ENCODE measurements at places on chromosomes 11 and 22. TPM values are rescaled to one million over a fixed set of nuclear protein-coding genes. Genes with fewer than 3 reads are reported as not detected.

DNA sequence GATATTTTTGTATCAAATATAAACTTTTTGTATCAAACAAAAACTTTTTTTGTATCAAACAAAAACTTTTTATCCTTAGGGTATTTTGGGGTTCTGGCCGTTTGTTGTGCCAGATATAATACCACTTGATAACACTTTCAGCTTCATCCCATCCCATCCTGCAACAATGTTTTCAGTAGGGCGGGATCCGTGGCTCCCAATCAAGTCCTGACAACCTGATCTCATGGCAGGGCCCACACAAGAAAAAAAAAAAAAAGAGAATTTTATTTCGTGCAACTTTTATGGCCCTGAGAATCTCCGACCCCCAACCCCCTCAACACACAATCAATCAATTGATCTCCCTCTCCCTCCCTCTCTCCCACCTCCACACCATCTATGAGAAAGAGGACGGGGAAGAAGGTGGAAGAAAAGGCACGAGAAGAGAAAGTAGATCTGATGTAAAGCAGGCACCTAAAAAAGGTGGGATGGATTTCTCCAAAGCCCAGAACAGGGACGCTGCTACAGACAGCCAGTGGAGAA, 4749.6 kb upstream of the OR11H1 start:
- DNase-seq = no peak
- no peaks in the 10 kb centered on the region for H3K36me3 ChIP-seq
- H3K4me3 ChIP-seq = no peak overlapping the region
- no peak overlapping the region for H3K27ac ChIP-seq
- H3K27me3 ChIP-seq = no peaks in the 10 kb centered on the region
- no peaks in the 10 kb centered on the region for H3K4me1 ChIP-seq

The CHRM1 gene
- not detected for total RNA-seq

GRCh38 chr22:39907047-39907446, 6.2 kb downstream of the GRAP2 start:
- no peak overlapping the region for H3K27ac ChIP-seq
- H3K36me3 ChIP-seq = no peaks in the 10 kb centered on the region
- no peaks in the 10 kb centered on the region for H3K27me3 ChIP-seq
- H3K4me1 ChIP-seq = no peaks in the 10 kb centered on the region
- no peak for DNase-seq

GRCh38 chr22:45912910-45913309, 64.1 kb downstream of the WNT7B start:
- H3K36me3 ChIP-seq = no peaks in the 10 kb centered on the region
- no peak overlapping the region for H3K4me3 ChIP-seq
- H3K27ac ChIP-seq = no peak overlapping the region
- H3K27me3 ChIP-seq = no peaks in the 10 kb centered on the region
- H3K4me1 ChIP-seq = peaks cover 31% of the 10 kb centered on the region

DNA sequence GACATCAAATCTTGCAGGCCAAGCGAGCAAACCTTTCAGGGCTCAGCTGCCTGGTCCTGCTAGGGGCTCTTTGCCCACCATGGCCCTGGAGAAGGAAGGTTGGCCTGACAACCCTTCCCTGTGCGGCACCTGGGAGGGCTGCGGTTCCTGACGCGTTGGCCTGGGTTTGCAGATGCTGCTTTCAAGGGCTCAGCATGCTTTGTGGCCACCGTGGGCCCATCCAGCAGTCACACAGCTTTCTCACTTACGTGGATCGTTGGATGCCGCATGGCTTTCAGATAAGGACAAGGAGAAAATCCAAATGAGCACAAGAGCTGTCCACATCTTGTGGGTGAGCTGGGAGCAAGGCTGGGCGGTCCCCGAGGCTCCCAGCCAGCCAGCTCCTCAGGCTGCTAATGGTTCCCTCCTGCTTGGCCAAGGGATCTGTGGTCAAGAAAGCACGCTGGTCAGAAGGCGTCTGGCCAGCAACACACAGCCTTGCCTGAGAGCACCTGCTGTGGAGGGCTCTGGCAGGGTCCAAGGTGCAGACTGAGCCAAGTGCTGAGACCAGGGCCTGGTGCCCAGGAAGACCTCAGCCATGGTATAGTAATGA, 8.2 kb downstream of the C11orf24 start:
- no peak overlapping the region for H3K4me3 ChIP-seq
- H3K27ac ChIP-seq = no peak overlapping the region
- no peaks in the 10 kb centered on the region for H3K4me1 ChIP-seq

- no peak for DNase-seq
- H3K36me3 ChIP-seq = no peaks in the 10 kb centered on the region
- no peak overlapping the region for H3K27ac ChIP-seq
Measured at GRCh38 chr11:78931891-78932290, 357.2 kb upstream of the NARS2 start.

GRCh38 chr11:134521452-134522289, 109.6 kb upstream of the B3GAT1 start:
- H3K27me3 ChIP-seq = no peaks in the 10 kb centered on the region
- H3K27ac ChIP-seq = no peak overlapping the region
- no peak overlapping the region for H3K4me3 ChIP-seq
- no peaks in the 10 kb centered on the region for H3K36me3 ChIP-seq
- no peaks in the 10 kb centered on the region for H3K4me1 ChIP-seq

GRCh38 chr11:96168623-96169022, 174.4 kb downstream of the MAML2 start:
- peak overlapping the region; percentile 75 for H3K27ac ChIP-seq
- H3K27me3 ChIP-seq = no peaks in the 10 kb centered on the region
- H3K36me3 ChIP-seq = no peaks in the 10 kb centered on the region
- H3K4me1 ChIP-seq = peaks cover 24% of the 10 kb centered on the region

The RTN4R gene
- total RNA-seq = 0.66 TPM

DNA sequence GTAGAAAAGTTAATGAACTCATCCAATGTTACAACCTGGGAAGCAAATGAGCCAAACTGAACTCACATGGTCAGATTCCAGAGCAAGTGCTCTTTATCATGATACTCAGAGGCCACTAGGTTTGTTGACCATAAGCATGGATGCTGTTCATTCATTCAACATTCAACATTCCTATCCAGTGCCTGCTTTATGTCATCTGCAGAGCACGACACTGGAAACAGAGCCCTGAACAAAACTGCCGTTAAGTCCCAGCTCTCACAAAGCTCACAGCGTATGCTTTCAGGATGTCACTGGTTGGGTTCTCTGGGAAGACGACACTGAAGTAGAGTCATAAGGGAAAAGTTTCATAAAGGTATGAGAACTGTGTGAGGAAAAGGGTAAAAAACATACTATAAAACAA, 105.8 kb upstream of the TRIM77 start:
- no peaks in the 10 kb centered on the region for H3K27me3 ChIP-seq
- no peaks in the 10 kb centered on the region for H3K4me1 ChIP-seq
- H3K36me3 ChIP-seq = no peaks in the 10 kb centered on the region
- no peak for DNase-seq

GRCh38 chr11:131217313-131218310, 152.8 kb upstream of the NTM start:
- H3K4me3 ChIP-seq = no peak overlapping the region
- no peaks in the 10 kb centered on the region for H3K27me3 ChIP-seq
- no peaks in the 10 kb centered on the region for H3K4me1 ChIP-seq

GRCh38 chr11:40293655-40294348, 1165.7 kb downstream of the LRRC4C start:
- no peaks in the 10 kb centered on the region for H3K36me3 ChIP-seq
- no peak overlapping the region for H3K27ac ChIP-seq
- peaks cover 7% of the 10 kb centered on the region for H3K4me1 ChIP-seq

- DNase-seq = no peak
- H3K4me1 ChIP-seq = peaks cover 33% of the 10 kb centered on the region
- H3K27me3 ChIP-seq = no peaks in the 10 kb centered on the region
Measured at GRCh38 chr11:19714022-19714386, 1.4 kb downstream of the NAV2 start.

DNA sequence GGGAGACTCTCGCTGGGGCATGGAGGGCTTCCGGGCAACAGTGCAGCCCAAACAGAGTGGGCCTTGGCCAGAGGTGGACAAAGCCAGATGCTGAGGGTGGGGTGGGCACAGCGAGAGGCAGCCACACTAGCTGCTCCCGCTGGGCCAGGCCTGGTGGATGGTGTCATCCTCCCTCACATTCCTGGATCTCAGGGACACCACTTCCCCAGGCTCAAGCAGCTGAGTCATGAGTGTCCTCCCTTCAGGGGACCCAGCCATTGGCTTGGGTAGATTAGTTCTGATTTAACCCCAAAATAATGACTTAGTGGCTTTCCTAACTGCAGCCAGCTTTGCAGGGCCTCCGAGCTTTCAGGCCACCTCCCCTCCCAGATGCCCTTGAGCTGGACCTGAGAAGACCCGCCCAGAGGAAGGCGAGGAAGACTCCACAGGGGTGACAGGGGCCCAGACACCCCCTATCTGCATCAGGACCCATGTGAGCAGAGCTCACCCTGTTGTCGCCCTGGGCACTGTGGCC, 25.9 kb upstream of the WNT7B start:
- H3K27me3 ChIP-seq = no peaks in the 10 kb centered on the region
- H3K27ac ChIP-seq = no peak overlapping the region
- no peak for DNase-seq
- no peak overlapping the region for H3K4me3 ChIP-seq
- H3K4me1 ChIP-seq = peaks cover 20% of the 10 kb centered on the region

DNA sequence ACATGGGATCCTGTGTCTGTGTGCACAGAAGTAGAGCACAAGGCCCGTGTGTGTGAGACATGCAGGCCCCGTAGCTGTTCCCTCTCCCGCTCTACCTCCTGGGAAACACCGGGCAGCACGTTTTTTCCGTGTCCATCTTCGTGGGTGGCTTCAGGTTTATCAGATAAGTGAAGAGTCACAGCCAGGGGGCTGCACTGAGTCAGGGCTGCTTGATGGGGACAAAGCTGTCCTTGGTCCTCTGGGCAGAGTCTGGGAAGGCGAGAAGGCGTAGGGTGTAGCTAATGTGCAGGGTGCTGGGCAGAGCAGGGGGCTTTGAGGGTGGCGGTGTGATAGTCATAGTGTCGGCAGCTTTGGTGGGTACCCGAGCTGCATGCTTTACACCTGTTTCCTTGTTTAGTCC, 23.7 kb downstream of the INCENP start:
- DNase-seq = no peak
- H3K27me3 ChIP-seq = no peaks in the 10 kb centered on the region
- H3K4me1 ChIP-seq = no peaks in the 10 kb centered on the region
- no peak overlapping the region for H3K27ac ChIP-seq
- H3K36me3 ChIP-seq = no peaks in the 10 kb centered on the region
- H3K4me3 ChIP-seq = no peak overlapping the region

DNA sequence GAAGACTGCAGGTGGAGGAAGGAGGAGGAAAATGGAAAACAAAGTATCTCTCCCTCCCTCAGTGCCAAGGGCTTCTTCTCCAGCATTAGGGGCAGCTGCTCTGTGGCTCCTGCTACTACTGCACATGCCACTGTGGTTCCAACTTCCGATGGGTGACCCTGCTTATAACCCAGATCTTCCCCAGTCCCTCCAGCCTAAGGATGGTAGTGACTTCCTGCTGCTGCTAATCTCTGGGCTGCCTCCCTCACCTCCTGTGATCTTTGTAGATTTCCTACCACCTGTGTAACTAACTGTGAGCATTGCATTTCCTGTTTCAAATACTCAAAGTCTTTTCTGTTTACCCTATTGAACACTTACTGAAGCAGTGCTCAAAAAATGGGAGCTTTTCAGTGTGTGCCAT, 28.7 kb upstream of the TRPC6 start:
- H3K36me3 ChIP-seq = no peaks in the 10 kb centered on the region
- H3K4me3 ChIP-seq = no peak overlapping the region
- H3K27me3 ChIP-seq = no peaks in the 10 kb centered on the region

DNA sequence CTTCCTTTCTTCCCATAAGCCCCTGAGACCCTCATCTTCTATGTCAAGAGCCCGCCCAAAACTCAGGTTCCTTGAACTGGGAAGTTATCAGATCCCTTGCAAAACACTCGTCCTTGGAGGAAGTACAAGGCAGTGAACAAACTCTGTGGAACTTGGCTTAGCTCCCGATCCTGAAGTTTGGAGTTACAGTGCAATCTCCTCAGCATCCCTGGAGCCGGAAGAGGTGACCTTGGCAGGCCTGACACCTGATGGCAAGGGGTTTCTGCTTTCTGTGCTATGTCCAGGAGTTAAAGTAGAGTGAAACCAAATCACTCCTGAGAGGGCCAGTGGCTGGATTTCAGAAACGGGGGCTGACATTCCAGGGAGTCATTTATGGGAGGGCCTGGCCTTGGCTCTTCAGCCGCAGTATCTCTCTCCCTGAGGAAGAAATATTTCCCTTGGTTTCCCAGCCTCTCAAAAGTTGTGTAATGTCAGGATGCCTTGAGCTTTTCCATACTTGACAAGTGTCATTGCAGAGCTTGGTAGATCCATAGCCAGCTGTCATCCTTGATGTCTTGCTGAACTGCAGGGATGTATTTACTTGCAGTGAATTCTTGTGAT, 1.9 kb upstream of the GRAMD1B start:
- H3K4me1 ChIP-seq = peaks cover 12% of the 10 kb centered on the region
- H3K27me3 ChIP-seq = no peaks in the 10 kb centered on the region
- H3K27ac ChIP-seq = no peak overlapping the region
- no peak overlapping the region for H3K4me3 ChIP-seq
- DNase-seq = no peak

- no peak overlapping the region for H3K27ac ChIP-seq
- no peaks in the 10 kb centered on the region for H3K27me3 ChIP-seq
- H3K4me3 ChIP-seq = no peak overlapping the region
- no peaks in the 10 kb centered on the region for H3K36me3 ChIP-seq
- DNase-seq = no peak
Measured at GRCh38 chr11:68528630-68529029, 68.1 kb downstream of the PPP6R3 start.

- no peaks in the 10 kb centered on the region for H3K27me3 ChIP-seq
- H3K4me1 ChIP-seq = peaks cover 14% of the 10 kb centered on the region
- H3K4me3 ChIP-seq = no peak overlapping the region
- no peaks in the 10 kb centered on the region for H3K36me3 ChIP-seq
- DNase-seq = no peak
- no peak overlapping the region for H3K27ac ChIP-seq
Measured at GRCh38 chr11:77448269-77448668, 25.6 kb downstream of the PAK1 start.

All from body of pancreas (tissue), 4 donors.